ENCODE measurements at places on chromosomes 11 and 22.

DNA sequence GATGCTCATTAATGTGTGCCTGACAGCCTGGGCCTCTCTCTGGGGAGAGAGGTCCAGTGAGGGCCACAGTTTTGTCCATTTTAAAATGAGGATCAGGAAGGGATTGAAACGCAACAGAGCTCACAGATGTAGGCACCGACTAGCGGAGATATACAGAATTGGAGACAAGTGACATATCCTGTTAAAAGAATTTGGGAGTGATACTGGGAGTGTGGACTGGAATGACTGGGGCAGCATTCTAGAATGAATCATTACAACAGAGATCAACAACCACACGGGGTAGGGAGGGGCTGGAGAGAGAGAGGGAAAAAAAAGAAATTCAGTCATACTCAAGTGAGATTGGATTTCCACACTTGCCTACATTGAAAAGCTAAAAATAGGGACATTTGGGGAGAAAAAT lies 2.5 kb upstream of the NCAM1 start:
- DNase-seq = no peak

GRCh38 chr11:66317723-66318599 lies 1.1 kb upstream of the CD248 start:
- no peak for DNase-seq

GRCh38 chr11:70504246-70505020 lies 106.1 kb downstream of the CTTN start:
- no peak for DNase-seq

- DNase-seq = no peak
These were observed 1186.5 kb downstream of the BRD1 start for GRCh38 chr22:48640890-48641841.

GRCh38 chr22:24441406-24442351 lies 14.3 kb downstream of the ADORA2A start:
- DNase-seq = no peak

DNA sequence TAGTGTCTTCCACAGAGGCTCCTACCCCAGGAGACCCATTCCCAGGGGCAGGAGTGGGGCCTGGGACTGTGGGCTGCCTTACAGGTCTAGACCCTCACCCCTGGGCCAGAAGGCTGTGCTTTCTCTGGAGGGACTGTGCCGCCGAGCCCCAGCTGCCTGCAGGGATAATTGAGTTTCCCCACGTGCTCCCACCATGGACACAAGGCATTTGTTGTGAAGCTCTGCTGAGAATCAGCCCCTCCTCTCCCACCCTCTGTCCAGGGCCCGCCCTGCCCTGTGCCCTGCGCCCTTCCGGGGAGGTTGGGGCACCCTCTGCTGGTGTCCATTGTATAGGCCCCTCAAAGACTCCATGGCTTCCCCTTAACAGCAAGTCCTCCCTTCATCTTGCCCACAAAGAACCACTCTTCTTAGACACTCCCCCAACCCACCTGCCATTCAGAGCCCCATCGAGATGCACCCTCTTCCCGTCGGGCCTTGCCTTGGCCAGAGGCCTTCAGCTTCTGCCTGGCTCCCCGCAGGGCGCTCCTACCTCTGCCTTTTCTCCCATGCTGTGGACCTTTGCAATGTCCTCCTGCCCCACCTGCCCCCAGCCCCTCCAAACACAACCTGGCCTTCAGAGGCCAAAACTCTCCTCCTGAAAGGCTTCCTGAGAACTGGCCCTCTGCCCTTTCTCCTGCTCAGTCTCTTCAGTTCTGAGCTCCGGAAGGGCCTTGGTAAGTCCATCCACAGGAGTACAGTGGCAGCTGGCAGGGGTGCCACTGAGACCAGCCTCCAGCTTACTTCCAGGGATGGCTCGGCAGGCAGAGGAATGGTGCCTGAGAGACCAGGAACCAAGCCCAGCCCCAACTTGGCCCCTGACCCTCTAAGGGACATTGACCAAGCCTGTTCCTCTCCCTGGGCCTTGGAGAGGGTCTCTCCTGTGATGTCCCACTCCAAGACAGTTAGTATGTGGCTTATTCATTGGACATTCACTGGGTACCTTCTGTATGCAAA lies 22.4 kb downstream of the DUSP8 start:
- DNase-seq = no peak

DNA sequence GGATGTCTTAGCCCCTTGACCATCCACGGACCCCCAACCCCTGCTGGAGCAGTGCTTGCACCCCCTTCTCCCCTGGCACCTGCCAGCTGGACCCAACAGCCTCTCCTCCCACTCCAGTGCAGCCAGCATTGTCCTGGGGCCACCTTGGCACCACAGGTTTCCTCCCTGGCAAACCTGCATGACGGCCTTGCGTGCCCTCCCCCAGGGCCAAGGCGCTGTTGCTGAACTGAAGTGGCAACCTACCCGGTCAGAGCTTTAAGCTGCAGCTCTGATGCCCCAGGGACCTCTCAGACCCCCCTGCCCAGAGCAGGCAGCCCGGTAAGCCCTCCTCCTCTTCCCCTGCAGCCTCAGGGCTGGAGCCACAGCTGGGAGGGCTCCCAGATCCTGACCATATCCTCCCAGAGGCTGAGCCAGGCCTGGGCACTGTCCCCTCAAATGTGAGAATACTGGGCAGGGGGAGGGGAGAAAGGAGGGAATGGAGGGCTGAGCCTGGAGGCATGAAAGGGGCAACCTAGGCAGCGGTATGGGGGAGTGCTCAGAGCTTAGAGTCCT lies 1.8 kb upstream of the LRRC75B start:
- DNase-seq = no peak
